ENCODE measurements at places on chromosomes 2 and 18.

DNA sequence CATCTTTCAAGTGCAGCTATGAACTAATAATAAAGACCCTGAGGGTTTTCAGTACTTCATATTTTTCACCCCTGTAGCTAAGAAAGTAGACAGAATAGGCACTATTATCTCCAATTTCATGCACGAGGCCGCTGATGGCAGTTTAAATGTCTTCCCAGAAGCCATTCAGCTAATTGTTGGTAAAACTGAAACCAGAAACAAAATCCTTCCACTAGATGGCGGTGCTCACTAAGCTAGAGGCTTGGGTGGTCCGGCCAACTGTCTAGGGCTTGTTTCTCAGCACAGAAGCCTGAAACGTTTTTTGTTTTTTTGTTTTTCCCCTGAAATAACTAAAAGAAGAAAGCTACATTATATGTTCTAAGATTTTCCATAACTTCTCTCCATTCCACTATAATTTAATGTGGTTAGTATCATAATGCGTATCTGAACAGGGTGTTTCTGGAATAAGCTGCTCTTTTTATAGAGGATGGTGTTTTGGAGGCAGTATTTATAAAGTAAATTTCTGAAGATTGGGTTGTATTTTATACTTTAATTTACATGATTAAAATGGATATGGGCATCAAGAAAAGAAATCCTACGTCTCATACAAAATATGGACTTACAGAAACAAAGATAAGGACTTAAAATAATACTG, 159.4 kb downstream of the PIK3C3 start:
- DNase-seq, result peak; percentile 42

GRCh38 chr18:28650860-28651259, 473.9 kb upstream of the CDH2 start:
- DNase-seq, result no peak

DNA sequence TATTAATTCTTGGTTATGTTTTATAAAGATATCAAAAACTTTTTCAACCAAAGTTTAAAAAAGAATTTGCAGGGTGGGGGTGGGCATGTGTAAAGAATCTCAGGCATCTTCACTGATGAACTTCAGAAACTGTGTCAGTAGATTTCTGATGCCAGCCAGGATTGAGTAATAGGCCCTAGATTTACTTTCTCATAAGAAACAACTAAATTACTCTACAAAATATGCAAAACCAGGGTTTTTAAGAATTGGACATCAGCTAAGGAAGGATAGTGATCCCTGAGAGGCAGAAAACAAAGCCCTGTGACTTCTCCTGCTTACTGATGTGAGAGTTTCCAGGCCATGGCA, 11.9 kb upstream of the IL1R1 start:
- DNase-seq, result no peak

DNA sequence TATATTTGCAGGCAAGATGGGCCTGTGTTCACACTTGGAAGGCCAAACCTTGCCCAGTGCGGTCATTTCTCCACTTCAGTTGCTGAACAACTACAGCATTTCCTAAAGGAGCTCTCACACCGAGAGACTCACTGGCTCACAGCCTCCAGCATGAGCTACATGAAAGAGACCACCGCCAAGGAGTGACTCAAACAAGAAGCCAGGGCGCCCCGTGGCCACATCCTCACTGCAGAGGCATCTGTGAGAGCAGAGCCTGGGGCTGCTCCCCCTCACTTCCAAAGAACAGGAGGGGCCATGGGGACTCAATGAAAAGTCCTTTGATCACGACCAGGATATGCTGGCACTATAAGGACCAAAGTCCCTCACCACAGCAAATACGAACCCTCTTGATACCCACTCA, 50.0 kb downstream of the TMEM163 start:
- no peak for DNase-seq

DNA sequence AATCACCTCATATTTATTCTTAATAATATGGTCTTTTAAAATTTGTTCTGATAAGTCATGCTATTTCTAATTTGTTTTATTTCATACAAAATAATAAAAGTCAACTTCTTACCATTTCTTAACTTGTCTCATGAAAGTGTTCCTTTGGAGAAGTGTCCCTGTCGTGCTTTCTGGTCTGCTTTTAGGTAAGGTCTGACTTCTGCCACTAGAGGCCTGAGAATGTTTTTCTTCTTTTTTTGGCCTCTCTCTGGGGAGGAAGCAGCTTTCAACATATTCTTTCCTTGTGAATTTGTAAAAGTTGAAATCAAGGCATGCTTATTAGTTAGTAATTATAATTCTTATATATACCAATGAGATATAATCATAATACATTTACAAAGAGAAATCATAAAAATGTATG, 39.4 kb downstream of the MAP2 start:
- DNase-seq, result no peak

GRCh38 chr2:126981476-126981875, 82.8 kb downstream of the TEX51 start:
- no peak for DNase-seq

DNA sequence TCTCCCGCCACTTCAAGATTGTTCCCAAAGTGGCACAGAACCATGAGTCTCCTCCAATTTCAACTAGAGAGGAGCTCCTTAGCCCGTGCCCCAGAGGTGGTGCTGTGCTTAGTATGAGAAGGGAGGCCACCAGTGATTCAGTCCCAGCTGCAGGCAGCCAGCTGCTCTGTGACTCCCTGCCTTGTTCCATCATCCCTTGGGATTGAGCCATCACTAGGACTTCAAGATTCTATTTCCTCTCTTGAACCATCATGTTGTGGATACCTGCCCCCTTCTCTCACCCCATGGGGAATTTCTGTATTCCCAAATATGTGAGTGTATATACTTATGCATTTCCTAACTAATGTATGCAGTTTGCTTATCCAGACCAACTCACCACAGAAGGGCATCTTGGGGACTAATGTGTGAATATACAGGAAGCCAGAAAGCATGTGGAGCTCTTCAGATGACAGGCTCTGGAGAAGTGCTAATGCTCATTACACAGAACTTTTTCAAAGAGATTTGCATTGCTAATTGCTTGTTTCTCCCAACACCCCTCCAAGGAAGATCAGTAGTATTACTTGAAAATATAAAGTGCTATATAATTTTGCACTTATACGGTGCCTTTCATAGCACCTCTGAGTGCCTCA, 111.0 kb upstream of the MAP3K20 start:
- no peak for DNase-seq

DNA sequence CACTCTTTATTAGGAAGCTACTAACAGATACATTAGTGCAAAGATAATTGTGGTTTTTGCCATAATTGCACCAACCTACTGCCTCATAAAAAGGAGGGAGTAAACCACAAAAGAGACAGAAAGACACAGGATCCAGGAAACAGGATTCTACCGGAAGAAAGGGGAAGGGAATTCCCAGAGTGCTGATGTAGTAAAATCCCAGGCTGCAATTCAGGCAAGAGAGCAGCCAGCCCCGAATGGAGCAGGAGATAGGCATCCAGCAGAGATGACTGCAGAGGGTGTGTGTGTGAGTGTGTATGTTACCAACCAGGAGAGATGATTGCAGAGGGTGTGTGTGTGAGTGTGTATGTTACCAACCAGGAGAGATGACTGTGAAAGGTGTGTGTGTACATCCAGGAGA, 84.4 kb downstream of the KCNS3 start:
- DNase-seq, result no peak

DNA sequence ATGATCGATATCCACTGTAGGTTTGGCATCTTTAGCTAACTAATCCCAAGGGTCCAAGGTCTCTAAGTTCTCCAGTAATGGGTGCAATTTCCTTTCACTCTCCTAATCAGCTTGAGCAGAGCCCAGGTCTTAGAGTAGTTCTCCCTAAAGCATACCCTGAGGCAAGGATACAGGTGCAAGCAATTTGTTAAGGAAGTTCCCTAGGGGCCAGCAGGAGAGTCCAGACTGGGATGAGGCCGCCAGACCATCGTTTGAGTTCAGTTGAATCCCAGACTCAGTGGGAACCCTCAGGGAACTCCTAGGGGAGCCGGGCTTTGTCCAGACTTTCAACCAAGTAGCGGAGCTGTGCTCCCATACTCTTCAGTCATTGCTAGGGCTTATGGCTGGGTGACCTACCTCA, 835.4 kb upstream of the CDH2 start:
- DNase-seq, result no peak

GRCh38 chr2:27315122-27315521, 6.9 kb upstream of the UCN start:
- DNase-seq, result no peak

Measured in left colon (tissue), 2 donors.